Progenitor cell of endocrine pancreas (in vitro differentiated cells): ENCODE measurements at places on chromosomes 4 and X. TPM values are rescaled to one million over a fixed set of nuclear protein-coding genes. Genes with fewer than 3 reads are reported as not detected.
A peak's percentile ranks its signal among the peaks of the same experiment; 100 is the strongest.

DNA sequence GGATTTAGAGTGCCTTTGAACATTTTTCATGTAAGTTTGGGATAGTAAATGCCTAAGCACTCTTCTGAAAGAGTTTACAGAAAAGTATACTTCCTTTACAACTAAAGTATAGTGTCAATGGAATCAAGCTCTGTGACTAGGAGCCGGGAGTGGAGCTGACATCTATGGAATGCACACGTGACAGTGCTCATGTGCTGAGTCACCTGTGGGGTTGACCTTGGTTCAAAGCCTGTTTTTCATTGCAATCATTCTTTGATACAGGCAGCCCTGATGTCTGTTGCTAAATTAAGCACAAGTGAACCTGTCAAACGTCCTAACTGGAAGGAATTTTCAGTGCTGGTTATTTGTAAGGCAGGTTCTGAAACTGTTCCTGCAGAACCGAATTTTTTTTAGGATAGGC lies 82.5 kb downstream of the GPAT3 start:
- DNase-seq = no peak
- H3K36me3 ChIP-seq = peaks cover 7% of the 10 kb centered on the region
- H3K4me1 ChIP-seq = peaks cover 11% of the 10 kb centered on the region
- H3K4me3 ChIP-seq = no peak overlapping the region
- peak overlapping the region; percentile 2 for H3K27ac ChIP-seq
- H3K27me3 ChIP-seq = no peaks in the 10 kb centered on the region

Gene SPANXD
- not detected in 2 replicates for total RNA-seq

Gene TRPC5OS
- not detected in 2 replicates for total RNA-seq

- H3K27ac ChIP-seq = no peak overlapping the region
- H3K36me3 ChIP-seq = no peaks in the 10 kb centered on the region
- DNase-seq = no peak
- H3K27me3 ChIP-seq = no peaks in the 10 kb centered on the region
Observed at GRCh38 chr4:93749292-93749761, 79.2 kb upstream of the ATOH1 start.

DNA sequence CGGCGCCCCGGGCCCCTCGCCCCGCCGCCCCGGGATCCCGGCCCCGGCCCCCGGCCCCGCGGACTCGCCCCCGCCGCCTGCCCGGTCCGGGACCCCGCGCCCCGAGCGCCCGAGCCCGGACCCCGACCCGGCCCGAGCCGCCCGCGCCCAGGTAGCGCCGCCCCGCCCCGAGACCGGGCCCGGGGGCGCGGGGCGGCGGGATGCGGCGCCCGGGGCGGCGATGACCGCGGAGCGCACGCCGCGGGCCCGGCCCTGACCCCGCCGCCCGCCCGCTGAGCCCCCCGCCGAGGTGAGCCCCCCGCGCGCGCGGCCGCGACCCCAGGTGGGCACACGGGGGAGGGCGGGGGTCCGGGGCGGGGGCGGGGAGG lies 224 bp downstream of the FGFRL1 start:
- no peak for DNase-seq
- peaks cover 5% of the 10 kb centered on the region for H3K36me3 ChIP-seq
- H3K27ac ChIP-seq = no peak overlapping the region
- H3K27me3 ChIP-seq = peaks cover 25% of the 10 kb centered on the region
- no peak overlapping the region for H3K4me3 ChIP-seq
- H3K4me1 ChIP-seq = peaks cover 17% of the 10 kb centered on the region

Gene KANTR
- 16.0 and 18.0 TPM in 2 replicates for total RNA-seq

Gene CT47A7
- total RNA-seq = not detected in 2 replicates

GRCh38 chr4:60389633-60390032 lies 810.5 kb upstream of the ADGRL3 start:
- H3K4me3 ChIP-seq = no peak overlapping the region
- no peaks in the 10 kb centered on the region for H3K27me3 ChIP-seq
- DNase-seq = no peak
- H3K4me1 ChIP-seq = no peaks in the 10 kb centered on the region
- H3K36me3 ChIP-seq = peaks cover 1% of the 10 kb centered on the region
- H3K27ac ChIP-seq = no peak overlapping the region
